ENCODE measurements at places on chromosomes 12 and 14. TPM values are rescaled to one million over a fixed set of nuclear protein-coding genes. Genes with fewer than 3 reads are reported as not detected.

DNA sequence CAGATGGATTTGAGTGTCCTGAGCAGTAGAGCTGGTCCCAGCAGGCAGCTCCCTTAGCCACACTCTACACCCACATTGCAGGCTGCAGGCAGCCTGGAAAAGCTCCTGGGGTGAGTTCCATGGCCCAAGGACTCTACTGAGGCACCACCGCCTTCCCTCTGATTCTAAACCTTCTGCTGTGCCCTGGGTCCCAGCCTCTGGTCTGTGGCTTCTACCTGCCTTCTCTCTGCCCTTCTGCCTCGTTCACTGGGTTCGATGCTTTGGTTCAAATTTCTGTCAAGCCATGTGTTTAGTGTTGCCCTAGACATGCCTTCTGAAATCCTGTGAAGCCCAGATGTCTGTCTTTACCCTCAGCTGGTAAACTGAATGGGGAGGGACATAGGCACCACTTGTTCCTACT is 1.5 kb upstream of the FGF6 start:
- DNase-seq = no peak

DNA sequence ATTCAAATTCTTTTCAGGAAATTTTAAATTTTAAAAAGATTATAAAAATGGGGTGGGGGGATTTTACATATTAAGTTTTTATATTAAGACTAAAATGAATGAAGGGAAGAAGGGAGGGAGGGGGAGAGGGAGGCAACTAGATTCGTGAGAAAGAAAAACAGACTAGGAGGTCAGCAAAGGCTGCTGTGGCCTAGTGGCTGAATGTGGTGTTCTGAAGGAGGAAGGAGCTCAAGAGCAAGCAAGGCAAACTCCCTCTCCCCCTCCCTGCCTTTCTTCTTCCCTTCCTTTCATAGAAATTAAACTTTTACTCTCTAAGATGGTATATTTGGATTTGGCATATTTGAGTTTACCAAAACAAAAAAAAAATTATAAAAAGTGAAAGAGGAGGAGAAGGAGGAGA is 18.1 kb downstream of the DYRK2 start:
- no peak for DNase-seq

DNA sequence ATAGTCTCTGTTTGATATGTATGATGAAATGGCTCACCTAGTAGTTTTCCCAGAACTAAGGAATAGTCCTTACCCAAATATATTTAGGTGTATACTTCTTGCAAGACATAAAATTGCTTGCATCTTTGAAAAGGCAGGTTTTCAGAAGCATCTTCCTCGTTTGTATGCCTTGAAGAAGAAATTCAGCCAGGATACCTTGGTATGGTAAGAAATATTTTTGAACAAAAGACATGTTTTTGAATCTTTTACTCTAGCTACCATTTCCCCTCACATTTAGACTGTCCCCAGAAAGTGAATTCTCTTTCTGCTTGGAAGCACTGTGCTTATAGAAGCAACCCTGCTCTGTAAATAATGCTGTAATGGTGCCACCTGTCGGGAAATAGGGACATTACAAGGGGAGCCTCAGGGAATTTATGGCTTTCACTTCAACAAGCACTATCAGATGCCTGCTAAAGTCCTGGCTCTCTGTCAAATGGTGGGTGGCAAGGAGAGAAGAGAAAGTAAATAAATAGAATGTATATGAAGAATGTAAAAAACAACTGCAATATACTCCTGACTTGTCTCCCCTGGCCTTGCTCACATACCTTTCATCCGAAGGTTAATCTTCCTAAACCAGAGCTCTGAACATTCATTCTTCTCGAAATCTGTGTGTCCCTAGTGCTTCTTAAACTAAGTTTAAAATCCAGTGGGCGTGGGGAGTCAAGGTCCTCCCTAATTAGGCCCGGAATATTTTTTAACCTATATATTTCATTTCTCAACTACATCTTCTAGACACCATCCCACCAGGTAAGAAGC is 6.1 kb downstream of the CCDC184 start:
- peak; percentile 75 for DNase-seq

DNA sequence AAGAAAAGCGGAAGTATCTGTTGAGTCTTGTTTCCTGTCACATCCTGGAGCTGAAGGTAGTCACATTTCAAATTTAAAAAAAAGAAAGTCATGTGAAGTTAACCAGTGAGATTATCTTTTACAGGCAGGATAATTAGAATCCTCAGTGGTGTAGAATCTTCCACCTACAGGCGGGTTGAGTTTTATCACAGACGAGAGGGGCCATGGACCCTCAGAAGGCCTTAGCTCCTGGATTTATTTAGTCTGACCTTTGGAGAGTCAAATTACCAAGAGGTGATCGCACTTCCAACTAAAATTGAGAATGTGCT is 13.0 kb upstream of the GNG2 start:
- DNase-seq = no peak

The SIX6 gene
- polyA plus RNA-seq = not detected

The PMEL gene
- 2.1 TPM for polyA plus RNA-seq

Measured in liver (tissue), 10 donors.